Femur (tissue), 1 donor: ENCODE measurements at places on chromosomes 3 and 15.
A peak's percentile ranks its signal among the peaks of the same experiment; 100 is the strongest.

- DNase-seq: no peak
Observed at GRCh38 chr15:72375501-72375845, 341 bp downstream of the HEXA start.

DNA sequence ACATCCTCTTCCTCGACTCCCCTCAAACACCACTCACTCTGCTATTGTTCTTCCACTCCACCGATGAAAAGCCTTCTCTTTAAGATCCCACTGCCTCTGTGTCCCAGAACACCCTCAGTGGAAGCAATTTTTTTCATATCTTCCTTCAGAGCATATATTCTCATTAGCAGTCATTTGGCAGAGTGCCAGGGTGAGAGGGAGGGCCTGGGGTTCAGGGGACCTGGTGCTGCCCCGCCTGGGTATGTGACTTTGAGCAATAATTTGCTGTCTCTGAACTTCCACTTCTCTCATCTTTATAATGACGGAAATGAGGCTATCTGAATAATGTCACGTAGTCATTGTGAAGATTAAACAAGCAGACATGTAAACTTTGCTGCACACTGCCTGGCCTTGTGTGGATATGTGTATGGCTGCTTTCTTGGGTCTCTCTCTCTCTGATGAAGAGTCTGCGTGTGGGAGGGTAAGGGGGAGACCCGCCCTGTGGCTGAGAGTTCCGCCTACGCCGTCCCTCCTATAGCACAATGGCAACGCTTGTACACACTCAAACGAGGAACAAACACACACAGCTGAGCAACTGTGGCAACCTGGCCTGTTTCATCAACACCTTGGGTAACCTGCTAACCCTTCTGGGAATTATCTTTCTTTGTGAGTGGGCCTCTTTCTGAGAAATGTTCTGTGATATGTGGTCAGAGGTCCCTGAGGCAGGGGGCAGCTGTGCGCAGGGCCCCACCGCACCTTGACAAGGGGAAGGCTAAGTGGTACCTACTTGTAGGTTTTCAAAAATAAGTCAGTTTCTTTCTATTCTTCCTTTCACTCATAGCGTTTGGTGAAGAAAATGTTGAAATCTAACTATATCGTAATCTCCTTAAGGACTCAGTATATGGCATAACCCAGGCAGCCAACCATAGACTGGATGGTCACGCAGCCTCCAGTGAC is 369.8 kb downstream of the SV2B start:
- peak; percentile 25 for DNase-seq

DNA sequence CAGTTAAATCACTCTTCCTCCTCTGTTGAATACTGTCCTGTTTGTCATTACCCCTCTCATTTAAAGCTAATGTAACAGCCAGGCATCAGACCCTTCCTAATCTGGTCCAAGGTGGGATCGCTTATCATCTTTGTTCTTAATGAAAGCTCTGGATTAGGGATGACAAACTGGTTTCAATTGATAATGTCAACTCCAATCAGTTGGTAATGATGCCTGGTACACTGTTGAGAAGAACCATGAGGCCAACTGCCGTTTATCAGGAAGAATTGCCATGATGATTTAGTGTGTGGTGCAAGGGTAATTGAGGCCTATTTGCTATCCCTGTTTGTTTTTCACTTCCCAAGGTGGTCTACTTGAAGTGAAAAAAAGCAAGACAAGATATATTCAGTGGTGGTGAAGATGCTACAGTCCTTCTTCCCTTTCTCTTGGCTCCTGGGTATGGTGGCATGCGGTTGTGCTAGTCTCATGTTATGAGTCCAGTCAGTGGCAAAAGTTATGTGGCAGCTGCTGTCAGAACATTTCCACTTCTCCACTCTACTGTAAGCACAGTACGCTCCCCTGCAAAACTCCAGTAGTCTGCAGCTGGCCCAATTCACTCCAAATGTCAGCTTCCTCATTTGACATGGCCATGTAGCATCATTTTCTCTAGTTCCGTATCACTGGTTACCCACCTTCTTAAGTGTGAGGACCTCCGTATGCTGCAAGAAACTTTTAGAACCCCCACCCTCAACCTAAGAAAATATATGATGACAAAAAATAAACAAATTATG is 72.5 kb downstream of the MORC1 start:
- DNase-seq: no peak

GRCh38 chr3:42164656-42165055 is 73.5 kb downstream of the TRAK1 start:
- no peak for DNase-seq

- DNase-seq: no peak
Observed at GRCh38 chr3:184765730-184766074, 46.3 kb upstream of the VPS8 start.

DNA sequence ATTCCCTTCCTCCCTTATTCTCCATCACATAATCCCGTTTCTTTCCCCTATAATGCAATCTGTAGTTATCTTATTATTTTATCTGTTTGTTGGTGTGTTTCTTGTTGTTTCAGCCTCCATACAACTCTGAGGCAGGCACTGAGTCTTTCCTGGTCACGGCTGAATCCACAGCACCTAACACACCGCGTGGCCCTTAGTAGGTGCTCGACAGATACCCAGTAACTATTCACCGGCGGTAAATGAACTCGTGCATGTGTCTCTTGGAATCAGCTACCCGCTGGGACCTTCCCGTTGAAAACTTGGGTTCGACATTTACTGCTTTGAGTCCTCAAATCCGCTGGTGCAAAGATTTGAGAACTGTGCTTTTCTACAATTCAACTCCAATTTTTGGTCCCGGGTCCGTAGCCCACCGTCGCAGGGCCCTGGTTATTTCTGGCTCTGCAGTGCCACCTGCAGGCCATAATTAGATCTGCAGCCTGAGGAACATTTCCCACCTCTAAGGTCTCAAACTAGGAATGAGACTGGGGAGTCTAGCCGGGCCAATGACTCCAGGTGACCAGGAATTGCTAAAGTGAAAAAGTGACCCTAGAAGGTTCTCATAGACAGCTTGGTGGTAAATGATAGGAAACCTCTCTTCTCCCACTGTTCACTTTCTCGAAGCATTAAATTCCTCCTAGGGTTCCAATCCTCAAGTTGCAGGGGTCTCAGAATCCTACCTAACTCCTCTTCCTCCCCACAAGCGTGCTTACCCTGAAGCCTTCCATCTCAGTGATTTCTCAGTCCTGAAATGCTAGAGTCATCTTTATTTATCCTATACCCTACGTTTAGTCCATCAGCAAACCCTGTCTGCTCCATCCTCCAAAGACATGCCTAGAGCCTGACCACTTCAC is 40.0 kb upstream of the TRH start:
- DNase-seq: peak; percentile 47

GRCh38 chr3:141544697-141545096 is 57.9 kb downstream of the RASA2 start:
- DNase-seq: no peak

DNA sequence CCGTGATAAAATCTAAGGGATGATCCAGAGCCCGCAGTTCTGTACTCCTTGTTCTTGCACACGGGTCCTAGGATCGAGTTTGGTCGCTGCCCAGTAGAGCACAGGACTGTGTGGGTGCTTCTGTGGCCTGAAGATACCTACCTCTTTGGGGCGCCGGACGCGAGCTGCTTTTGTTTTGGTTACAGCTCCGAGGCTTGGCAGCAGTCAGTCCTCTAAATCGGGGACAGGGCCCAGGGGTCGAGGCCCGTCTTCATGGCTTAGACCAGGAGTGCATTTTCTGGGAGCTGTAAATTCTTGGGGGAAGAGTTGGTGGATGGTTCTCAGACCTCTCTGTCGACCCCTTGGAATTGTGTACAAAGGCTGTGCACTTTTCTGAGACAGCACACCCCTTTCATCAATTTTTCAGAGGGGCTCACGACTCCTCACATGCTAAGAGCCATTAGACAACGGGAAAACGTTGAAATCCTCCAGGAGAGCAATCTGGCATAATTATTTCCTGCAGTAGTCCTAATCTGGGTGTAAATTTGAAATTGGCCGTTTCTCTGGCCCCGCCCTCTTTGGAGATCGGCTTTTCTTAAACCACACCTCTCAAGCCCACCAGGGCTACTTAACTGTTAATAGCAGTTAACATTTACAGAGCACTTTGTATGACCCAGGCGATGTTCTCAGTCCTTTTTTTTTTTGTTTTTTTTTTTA is 928 bp downstream of the CEP97 start:
- peak; percentile 44 for DNase-seq

GRCh38 chr15:68564173-68564572 is 14.6 kb upstream of the CORO2B start:
- DNase-seq: no peak

- DNase-seq: no peak
Observed at GRCh38 chr15:30859091-30859874, 44.4 kb upstream of the FAN1 start.

DNA sequence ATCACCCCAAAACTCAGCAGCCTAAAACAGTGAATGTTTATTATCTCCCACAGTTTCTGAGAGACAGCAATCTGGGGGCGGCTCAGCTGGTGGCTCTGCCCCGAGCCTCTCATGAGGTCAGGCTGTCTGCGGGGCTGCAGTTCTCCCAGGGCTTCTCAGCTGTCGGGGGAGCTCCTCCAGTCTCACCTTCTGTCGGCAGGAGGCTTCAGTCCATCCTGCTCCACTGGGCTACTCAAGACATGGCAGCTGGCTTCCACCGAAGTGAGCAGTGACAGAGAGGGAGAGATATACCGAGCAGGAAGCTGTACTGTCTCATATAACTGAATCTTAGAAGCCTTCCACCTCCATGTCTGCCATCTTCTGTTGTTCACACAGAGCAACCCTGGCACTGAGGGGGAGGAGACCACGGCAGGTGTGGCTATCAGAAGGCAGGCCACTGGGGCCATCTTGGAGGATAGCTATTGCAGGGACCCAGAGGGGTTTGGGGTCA is 72.8 kb upstream of the ITGA11 start:
- no peak for DNase-seq

- peak; percentile 27 for DNase-seq
Observed at GRCh38 chr15:52178765-52179164, 12.4 kb downstream of the GNB5 start.

- DNase-seq: no peak
Observed at GRCh38 chr3:71650372-71650771, 66.8 kb upstream of the FOXP1 start.

DNA sequence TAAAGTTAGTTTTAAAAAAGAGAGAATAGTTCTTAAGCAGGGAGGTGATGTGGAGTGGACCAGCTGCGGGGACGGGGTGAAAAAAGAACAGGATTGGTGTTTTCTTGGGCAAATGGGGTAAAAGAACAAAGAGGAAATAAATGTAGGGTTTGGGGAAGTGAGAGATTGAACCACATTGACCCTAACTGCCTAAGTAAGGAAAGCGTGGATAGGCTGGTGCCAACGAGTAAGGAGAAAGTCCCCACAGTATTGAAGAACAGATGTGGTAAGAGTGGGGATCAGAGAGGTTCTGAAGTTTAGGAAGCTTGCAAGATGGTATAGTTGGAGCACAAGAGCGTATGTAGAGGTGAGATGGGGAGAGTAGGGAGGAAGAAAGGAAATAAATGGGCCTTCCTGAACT is 17.0 kb downstream of the IREB2 start:
- DNase-seq: no peak

DNA sequence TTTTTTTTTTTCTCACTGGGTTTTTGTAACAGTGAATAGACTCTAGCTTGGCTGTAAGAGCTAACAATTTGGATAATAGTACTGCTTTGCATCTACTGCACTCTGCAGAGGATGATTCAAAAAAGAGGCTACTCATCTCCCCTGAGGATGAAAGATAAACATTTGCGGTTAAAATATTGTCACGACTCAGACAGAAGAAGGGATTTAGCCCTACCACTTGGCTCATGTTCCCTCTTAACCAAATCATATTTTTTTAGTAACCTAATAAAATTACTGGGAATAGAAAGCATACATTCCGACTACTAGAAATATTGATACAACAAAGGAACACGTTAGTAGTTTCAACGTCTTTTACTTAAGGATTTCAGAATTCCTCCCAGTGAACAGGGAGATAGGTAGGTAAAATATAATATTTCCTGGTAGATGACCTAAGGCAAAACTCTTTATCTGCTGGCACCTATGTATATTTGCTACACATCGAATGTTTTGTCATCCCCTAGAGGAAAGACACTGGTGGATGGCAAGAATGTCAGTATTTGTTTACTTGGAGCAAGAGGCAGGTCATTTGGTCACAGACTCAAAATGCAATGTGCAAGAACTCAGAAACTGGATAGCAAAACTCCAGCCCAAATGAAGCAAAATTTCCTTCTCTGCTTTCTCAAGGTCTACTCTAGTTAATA is 110.8 kb downstream of the GREM1 start:
- no peak for DNase-seq

DNA sequence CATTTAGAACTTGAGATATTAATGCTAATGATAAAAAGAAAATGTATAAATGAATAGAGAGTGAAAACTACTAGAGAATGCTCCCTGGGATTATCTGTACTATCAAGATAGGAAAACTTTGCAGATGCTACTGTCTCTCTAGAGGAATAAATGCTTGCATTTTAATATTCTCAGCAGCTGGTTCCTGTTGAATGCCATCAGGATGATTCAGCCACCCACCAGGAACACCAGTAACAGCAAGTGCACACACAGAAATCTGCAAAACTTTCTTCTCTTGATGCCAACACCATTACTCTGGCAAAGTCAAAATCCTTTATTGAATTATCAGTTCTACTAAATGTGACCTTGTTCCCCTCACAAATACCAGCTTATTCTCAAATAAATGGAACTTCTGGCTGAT is 148.4 kb downstream of the TIGIT start:
- DNase-seq: no peak

GRCh38 chr3:40828741-40829415 is 304.1 kb downstream of the ZNF621 start:
- no peak for DNase-seq

GRCh38 chr3:190117981-190118380 is 2.7 kb downstream of the P3H2 start:
- no peak for DNase-seq

GRCh38 chr3:13780432-13781176 is 99.3 kb downstream of the WNT7A start:
- DNase-seq: peak; percentile 7

GRCh38 chr3:84962415-84962814 is 3.6 kb downstream of the CADM2 start:
- DNase-seq: no peak

DNA sequence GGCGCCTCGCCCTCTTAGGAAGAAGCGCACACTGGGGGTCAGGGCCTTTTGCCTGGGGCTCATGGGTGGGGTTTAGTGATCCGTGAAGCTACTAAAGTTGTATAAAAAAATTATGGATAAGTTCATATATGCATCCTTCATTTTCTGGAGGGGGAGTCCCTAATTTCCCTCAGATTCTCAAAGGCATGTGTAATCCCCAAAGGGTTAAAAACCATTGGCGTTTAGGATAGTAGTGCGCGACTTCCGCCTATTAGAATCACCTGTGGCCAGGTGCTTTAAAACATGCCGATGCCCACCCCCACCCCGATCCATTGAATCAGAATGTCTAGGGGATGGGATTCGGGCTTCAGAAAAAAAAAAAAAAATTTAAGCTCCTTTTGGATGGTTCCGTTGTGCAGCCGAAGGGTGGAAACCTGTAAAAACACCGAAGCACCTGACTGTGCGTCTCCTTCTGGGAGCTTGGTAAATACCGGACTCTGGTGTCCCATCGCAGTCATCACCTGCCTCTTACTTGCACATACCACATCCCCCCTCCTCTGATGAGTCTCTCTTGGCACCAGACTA is 570 bp downstream of the APH1B start:
- DNase-seq: no peak

- no peak for DNase-seq
Observed at GRCh38 chr3:130894986-130895280, 1.0 kb downstream of the ATP2C1 start.
